ENCODE measurements at places on chromosomes 1 and 21.

GRCh38 chr1:47228644-47229030 lies 3.4 kb downstream of the TAL1 start:
- no peak for DNase-seq

- DNase-seq = no peak
Measured at GRCh38 chr1:160993544-160994193, 27.3 kb downstream of the F11R start.

DNA sequence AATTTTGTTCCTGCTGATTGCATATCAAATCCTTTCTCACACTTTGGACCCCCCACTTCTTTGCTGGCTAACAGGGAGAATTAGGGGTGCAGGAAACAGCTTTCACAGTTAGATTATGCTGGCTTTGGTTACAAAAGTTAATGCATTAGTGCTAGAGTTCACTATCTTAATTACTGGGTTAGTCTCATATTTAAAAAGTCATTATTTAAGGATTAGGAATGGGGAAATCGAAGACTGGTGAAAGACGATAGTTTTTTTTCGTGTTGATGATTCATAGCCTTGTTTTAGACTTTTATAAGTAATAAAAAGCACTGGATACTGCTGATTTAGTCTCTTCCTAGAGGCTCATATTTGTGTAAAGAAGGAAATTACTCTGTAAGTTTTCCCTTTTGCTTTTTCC lies 11.6 kb downstream of the ST6GALNAC3 start:
- DNase-seq = no peak

- no peak for DNase-seq
Measured at GRCh38 chr21:35398346-35398982, 349.4 kb upstream of the RUNX1 start.

DNA sequence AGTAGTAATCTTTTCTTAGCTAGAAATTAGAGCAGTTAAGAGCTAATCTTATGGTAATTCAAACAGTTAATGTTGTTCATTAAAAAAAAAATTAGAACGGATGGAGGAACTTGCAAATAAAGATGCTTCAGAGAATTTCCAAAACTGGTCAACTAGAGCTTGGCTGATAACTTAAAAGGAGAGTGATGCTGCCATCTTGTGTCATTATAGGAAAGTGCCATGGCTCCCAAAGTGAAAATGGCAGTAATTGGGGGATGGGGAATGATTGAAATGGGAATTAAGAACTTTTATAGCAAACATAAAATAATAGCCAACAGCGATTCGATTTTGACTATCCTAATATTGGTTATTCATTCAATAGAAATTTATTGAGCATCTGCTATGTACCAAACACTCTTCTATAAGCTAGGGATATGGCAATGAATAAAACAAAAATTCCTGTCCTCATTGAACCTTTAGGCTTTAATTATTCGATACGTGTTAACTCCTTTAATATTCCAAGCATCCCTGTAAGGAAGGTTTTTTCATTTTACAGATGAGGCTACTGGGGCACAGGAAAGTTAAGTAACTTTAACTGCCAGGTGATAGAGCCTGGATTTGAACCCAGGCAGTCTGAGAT lies 5.7 kb upstream of the PLPP3 start:
- DNase-seq = no peak

- DNase-seq = no peak
Measured at GRCh38 chr1:242784807-242785206, 260.3 kb upstream of the PLD5 start.

DNA sequence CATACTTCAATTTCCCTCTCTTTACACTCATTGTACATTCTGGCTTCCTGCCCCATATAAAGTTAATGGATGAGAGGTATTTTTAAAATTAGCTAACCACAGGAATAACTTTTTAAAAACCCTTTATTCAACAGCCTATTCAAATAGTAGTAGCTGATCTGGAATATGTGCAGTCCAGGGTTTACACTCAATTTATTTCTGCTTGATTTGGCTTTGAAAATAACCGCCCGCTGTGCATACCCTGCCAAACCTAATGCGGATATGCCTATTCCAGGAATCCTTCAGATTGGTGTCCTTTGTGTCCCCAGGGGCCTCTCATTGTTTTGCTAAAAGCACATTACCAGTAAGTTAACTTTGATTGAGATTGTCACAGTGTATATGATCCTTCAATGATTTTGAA lies 1686.2 kb downstream of the PLA2G4A start:
- no peak for DNase-seq

- DNase-seq = peak; percentile 81
Measured at GRCh38 chr1:169711469-169712308, at the start of gene SELL. Gene SELL (minus strand): TSS chr1:169711620. CDS start chr1:169711498, 122 bp downstream.

GRCh38 chr1:40979241-40980067 lies at the start of gene CTPS1:
Gene CTPS1 (plus strand): TSS chr1:40979696. CDS start chr1:40983291, 3,595 bp downstream.
- DNase-seq = peak; percentile 96

- no peak for DNase-seq
Measured at GRCh38 chr1:78370356-78370755, 120.4 kb upstream of the PTGFR start.

DNA sequence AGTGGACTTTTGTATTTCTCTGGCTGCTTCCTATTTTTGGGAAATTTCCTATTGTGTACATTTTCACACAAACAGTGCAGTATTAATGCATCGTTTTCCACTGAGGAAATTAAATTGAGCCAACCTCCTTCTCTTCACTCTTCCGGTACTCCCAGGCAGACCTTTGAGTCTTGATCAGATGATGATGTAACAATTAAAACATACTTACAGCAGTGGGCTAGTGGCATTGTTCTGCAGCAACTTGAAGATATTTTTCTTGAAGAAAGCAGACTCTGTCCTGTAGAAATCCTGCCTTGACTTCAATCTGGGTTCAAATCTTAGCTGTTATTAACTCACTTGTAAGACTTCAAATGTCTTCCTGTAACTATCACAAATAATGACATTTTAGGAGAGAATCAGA lies 19.0 kb upstream of the TMEM200B start:
- DNase-seq = no peak

GRCh38 chr1:77888781-77889642 lies 588 bp downstream of the NEXN start:
- peak; percentile 4 for DNase-seq

GRCh38 chr1:115717541-115717940 lies 51.0 kb downstream of the CASQ2 start:
- DNase-seq = no peak

Measured in stimulated activated CD4-positive, alpha-beta T cell treated with anti-CD3 and anti-CD28 coated beads, Interleukin-4, amount 100 ng/mL, for 24 hours (primary cell).